AG08396 (cell line): ENCODE measurements at places on chromosomes 11 and 22.

DNA sequence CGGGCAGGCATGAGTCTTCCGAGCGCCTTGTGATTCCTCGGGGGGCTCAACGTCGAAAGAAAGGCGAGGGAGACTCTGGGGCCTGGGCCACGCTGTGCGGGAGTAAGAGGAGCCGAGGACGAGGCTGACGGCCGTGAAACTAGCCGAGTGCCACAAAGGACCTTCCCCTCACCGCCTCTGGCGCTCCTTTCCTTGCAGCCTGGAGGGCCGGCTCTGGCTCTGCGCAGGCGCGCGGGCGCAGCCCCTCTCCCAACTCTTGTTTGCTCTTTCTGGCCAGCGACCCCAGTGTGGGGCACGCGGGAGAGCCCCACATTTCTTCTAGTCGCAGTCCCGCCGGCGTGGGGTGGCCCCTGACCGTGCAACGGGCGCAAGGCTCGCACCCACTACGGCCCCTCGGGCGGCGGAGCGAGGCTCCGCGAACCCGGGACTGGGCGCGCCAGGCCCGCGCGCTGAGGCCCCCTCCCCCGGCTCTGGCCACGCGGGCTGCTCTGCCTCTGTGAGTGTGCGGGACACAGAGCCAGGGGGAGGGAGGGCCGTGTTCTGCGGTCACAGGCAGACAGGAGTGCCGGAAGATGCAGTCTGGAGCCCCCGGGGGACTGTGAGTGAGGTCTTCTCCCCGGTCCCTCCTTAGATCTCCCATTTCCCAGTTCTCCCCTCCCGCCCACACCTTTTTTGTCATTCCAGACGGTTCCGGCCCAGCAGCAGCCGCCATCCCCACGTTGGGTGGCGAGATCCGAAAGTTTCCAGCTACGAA lies 1.0 kb upstream of the TOB2 start:
- DNase-seq: peak; percentile 61

DNA sequence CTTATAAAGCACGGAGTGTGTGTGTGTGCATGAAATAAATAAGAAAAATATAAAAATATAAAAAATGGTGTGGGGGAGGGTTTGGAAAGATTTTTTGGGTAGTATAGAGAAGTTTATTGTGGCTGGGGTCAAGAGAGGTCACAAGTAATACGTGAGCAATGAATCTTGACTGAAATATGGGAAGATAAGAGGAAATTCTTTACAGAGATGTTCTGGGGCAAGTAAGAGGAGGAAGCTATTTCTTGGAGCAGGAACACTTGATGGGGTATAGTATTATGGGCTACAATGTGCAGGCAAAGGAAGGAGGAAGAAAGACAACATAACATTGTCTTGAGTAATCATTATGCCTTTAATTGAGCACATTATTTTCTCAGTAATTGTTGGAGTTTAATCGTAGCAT lies 2.1 kb downstream of the HBD start:
- DNase-seq: no peak

GRCh38 chr22:19526702-19527111 lies 2.5 kb upstream of the CLDN5 start:
- no peak for DNase-seq

- DNase-seq: peak; percentile 82
Observed at GRCh38 chr11:130001461-130002351, 929 bp downstream of the PRDM10 start.
